Mesenteric fat pad (tissue), 1 donor: ENCODE measurements at places on chromosomes 13 and 19. TPM values are rescaled to one million over a fixed set of nuclear protein-coding genes. Genes with fewer than 3 reads are reported as not detected.

The COX7A1 gene
- total RNA-seq = 273 TPM

The DNAAF3 gene
- total RNA-seq = 0.48 TPM

The NFILZ gene
- total RNA-seq = not detected

The KIRREL2 gene
- not detected for total RNA-seq

The CEACAM21 gene
- total RNA-seq = 2.1 TPM

The RTBDN gene
- total RNA-seq = not detected

The TNFRSF19 gene
- total RNA-seq = 1.5 TPM

The CACNG8 gene
- total RNA-seq = not detected

The KLHL1 gene
- not detected for total RNA-seq

The SCN1B gene
- total RNA-seq = 17.3 TPM

The GPR12 gene
- not detected for total RNA-seq

DNA sequence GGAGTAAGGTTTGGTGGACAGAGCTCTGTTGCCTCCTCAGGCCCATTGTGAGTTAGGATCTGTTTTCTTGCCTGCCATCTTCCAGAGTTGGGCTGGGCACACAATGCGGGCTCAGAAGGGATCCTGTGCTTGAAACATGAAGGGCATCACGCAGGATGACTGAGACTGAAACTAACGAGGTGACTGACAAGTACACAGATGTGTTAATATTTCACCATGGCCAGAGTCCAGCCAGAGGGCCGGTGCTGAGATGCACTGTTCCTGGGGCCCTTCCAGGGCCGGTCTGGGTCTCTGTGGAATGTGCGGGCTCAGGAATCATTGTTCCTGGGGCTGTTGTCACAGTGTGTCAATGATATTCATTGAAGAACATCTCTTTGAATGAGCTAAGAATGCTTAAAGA is 163.7 kb downstream of the URI1 start:
- no peak for DNase-seq

GRCh38 chr19:50230379-50231351 is 27.2 kb downstream of the MYH14 start:
- DNase-seq = no peak

- no peak for DNase-seq
Measured at GRCh38 chr13:29865934-29866333, 15.5 kb upstream of the UBL3 start.

DNA sequence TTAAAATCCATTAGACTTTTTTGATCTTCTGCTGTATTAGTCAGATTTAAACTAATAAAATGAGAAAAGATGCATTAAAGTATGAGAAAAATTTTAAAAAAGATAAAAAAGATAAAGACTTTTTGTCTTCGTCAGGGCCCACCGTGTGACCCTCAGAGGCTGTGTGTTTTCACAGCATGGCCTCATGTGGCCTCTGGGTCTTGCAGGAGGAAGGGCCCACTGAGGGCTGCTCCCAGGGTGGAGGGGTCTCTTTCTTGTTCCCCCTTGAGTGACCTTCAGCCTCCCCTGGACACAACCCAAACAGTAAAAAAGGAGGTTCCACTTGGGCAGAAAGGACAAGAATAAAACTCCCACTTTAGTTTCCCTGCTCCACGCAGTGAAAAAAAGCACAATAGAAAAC is 57.1 kb upstream of the RANBP3 start:
- DNase-seq = peak; percentile 45

GRCh38 chr13:110126391-110126961 is 180.5 kb downstream of the COL4A1 start:
- no peak for DNase-seq

GRCh38 chr13:94739235-94739634 is 26.9 kb upstream of the SOX21 start:
- DNase-seq = no peak

DNA sequence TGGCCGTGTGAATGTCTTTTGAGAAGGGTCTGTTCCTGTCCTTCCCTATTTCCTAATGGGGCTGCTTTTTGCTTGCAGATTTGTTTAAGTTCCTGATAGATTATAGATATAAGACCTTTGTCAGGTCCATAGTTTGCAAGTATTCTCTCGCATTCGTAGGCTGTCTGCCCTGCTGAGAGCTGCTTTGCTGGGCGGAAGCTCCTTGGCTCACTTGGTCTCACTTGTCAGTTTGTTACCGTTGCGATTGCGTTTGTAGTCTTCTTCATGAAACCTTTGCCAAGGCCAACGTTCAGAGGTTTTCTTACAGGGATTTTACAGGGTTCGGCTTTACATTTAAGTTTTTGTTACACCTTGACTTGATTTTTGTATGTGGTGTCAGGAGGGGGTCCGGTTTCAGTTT is 44.0 kb upstream of the TFDP1 start:
- no peak for DNase-seq

DNA sequence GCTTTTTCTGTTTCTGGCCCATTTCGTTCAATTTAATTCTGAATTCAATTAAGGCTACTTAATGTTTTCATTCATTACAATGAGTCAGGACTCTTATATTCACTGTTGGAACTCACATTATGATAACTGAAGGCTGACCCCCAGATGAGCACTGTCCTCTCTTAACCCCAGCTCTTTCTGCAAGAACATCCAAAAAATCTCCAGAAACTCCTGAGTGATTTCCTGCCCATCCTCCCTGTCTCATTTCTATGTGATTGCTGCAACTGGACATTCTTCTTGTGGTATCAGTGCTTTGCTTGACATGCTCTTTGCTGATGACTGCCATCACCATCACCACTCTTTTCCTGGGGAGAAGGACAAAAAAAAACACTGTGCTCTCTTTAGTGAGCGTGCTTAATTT is 240.3 kb downstream of the SPRY2 start:
- DNase-seq = no peak

DNA sequence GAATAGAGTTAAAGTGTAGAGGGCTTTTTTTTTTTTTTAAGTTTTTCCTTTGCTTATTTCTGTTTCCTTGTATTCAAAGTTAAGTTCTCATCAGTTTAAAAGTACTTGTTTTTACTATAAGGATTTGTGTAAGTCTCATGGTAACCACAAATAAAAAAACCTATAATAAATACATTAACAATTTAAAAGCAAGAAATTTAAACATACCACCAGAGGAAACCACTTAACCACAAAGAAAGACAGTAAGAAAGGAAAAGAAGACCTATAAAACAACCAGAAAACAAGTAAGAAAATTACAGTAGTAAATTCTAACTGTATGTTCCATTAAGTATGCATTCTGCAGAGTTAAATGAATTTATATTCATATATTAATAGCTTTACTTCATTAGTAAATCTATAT is 999.1 kb upstream of the ATXN8OS start:
- no peak for DNase-seq

DNA sequence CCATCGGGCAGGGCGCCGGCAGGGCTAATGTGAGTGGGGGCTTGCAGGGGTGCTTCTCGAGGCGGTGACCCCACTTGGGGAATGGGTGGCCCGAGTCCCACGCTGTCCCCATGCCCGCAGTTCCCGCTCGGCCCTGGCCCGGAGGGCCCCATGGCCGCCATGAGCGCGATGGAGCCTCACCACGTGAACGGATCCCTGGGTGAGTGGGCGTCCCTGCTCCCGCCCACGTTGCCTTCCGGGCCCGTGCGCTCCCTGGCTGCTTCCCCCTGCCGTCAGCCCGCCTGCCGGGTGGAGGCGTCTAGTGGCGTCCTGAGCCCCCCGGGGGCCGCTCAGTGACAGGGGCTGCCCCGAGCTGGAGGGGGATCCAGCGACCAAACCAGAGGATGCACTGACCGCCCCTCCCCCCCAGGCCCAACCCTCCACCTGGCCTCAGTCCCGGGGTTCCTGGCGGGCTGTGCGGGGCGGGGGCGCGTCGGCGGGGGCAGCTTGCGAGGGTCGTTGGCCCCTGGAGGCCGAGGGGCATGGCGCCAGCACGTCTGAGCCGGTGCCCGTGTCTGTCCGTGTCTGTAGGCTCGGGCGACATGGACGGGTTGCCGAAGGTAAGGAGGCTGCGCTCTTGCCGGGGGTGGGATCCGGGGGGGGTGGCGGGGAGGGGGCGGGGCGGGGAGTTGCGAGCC is 4.8 kb downstream of the ISYNA1 start:
- DNase-seq = no peak

DNA sequence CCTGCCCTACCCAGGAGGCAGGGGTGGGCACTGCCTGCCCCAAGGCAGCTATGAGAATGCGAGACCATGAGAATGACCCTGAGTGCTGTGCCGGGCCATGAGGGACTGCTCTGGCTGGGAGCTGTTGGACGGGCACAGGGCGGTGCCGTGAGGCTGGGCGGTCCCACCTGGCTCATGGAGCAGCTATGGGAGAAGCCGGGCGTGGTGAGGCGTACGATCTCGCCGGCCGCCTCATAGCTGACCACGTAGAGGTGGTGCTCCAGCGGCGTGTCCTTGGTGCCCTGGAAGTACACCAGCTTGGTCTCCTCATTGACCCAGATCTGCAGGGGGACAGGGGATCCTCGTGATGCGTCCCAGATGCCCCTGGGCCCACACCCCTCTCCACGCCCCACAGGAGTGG is 19.3 kb upstream of the MYDGF start:
- no peak for DNase-seq

GRCh38 chr19:831407-832369 is 4.1 kb downstream of the AZU1 start:
- DNase-seq = no peak

DNA sequence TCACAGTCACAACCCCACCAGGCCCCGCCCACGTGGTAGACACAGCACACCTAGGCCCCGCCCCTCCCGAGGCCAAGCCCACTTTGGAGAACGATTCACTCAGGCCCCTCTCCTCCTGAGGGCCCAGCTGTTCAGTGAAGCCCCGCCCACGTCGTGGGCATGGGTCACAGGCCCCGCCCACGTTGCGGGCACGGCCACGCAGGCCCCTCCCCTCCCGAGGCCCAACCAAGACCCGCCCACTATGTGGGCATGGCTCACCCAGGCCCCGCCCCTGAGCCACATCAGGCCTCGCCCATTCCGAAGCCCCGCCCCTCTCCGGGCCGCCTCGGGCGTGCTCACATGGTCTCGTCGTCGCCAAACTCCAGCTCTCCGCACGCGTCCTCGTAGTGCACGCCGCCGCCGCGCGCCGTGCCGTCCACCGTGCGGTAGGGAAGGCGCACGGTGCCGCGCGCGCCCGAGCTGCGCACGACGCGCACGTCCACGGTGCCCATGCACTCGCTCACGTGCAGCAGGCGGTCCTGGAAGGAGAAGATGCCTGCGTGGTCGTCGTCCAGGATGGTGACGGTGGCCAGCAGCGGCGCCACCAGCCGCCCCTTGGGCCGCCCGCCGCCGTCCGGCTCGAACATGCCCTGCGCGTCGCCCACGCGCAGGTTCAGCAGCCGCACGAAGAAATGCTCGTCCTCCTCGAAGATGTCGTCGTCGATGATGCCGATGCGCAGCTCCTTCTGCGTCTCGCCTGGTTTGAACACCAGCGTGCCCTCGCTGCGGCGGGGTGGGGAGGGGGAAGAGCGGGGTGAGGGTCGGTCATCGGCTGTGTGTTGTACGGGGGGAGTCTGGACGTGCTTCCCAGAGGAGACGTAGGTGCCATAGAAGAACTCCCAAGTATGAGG is 24.0 kb downstream of the SLC8A2 start:
- DNase-seq = no peak

- DNase-seq = no peak
Measured at GRCh38 chr13:85095418-85096272, 703.6 kb downstream of the SLITRK6 start.

- DNase-seq = no peak
Measured at GRCh38 chr19:16160445-16160942, 12.8 kb downstream of the CIB3 start.

DNA sequence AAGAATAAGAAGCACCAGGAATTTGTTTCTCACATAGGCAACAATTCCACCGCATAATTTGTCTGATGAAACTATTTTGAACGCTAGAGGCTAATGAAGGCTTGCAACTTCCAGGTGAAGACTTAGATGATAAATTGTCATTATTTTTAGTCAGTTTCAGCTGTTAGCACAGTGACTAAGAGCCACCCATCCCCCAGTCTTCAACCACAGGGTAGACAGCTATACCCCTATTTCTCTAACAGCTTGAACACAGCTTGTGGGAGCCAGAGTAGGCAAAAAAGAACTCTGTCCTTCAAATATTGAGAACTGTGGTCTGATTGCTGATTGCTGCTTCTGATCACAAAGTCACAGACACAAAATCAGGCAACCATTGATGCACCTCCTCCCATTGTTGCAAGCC is 1124.8 kb upstream of the PRR20A start:
- DNase-seq = no peak

GRCh38 chr13:109548374-109548773 is 238.0 kb downstream of the IRS2 start:
- no peak for DNase-seq

DNA sequence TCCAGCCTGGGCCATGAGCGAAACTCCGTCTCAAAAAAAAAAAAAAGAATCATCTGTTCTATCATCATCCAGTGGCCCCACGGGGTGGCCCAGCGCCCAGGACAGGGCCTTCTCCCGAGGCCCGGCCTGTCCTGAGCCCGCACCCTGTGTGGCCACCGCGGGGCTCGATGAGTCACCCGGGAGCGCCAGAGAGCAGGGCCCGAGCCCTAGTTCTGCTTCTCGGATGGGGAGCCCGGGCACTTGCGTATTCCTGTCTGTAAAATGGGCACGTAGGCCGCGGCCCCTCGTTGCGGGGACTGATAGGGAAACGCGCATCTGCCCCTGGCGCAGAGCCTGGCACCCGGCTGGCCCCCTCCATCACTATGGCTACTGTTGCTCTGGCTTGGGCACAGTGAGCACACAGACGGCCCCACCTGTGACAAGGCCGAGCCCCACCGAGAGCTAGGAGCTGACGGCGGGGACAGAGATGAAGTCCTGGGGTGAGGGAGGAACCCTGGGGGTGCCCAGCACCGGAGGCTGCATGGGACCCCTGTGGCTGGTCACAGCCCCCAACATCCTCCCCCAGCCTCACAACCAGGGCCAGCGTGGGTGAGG is 21.3 kb upstream of the UQCR11 start:
- no peak for DNase-seq

DNA sequence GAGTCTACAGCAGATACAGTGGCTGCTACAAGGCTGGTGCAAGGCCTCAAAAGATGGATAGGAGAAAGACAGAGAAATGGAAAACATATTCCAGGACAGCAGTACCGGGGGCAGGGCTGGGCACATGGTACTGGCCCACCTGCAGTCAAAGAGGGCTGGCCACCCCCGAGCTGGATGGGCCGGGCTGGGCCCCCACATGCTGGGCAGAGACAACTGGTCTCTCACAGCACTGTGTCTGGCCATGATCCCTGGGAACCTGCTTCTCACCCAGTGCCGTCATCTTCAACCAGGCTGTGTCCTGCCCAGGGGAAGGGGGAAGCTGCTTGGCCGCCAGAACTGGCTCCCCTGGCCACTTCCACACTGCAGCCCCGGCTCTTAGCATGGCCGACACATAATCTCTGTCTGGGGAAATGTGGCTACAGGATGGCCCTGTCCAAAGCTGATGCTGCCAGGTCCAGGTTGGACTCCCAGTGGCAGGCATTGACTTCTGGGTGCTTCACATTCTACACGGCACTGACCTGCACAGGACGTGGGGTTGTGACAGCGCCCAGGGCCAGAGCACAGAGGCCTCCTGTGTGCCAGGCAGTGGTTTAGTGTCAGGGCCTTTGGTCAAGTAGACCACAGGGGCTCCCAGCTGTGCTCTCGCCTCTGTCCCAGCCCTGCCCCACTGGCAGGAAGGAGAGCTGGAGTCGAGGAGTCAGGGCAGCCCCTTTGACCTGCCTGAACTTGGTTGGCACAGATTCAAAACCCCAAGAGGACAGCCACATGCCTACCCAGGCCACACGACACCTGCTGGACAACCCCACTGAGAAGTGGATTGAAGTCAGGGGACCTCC is 21.7 kb downstream of the PEPD start:
- DNase-seq = no peak
